NCI-H2171 treated with DMSO at 0.1 percent for 48 hours (cell line): ENCODE measurements at places on chromosomes 5 and 9.

- DNase-seq = no peak
These were observed 61.6 kb downstream of the IPPK start for GRCh38 chr9:92608241-92608908.

DNA sequence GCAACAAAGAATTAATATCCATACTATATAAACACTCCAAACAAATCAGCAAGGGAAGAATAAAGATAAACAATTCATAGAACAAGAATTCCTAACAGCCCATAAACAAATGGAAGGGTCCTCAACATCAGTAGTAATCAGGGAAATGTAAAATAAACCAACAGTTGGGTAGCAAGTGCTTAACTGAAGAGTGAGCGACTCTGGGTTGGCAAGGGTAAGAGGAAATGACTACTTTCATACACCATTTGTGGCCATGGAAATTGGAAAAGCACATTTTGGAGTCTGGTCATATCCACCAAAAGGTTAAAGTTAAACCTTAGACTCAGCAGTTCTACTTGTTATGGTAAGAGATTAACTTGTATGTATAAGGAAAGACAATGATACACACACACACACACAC is 17.4 kb upstream of the RORB start:
- no peak for DNase-seq

DNA sequence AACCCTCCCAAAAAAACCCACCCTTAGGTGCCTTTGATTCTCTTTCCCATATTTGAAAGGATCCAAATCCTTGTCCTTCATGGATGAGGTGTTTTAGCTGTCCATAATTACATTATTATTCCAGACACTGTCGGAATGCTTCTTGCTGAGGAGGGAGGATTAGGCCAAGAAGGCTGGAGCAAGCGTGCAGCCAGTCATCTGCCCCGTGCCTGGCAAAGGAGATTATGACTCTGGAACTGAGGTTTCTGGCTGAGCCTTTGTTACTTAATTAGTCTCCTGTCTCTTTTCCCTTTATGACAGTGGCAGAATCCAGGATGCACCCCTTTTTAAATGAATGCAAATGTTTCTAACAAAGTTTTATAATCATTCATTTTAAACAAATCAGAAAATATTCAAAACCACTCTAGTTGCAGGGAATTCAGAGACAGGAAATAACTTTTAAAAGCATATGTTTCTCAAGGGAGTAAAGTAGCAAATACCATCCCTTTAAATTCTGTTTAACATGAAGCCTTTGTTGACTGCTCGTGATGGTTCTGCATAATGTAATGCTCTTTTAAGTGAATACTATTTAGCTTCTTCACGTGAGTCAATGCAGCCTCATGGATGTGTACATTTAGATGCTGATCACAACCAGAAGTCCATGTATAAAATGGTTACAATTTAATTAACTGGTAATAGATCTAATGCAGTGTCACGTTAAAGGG is 69.8 kb downstream of the GALNT10 start:
- DNase-seq = no peak

- no peak for DNase-seq
These were observed 102.7 kb upstream of the CPEB4 start for GRCh38 chr5:173785400-173785799.

DNA sequence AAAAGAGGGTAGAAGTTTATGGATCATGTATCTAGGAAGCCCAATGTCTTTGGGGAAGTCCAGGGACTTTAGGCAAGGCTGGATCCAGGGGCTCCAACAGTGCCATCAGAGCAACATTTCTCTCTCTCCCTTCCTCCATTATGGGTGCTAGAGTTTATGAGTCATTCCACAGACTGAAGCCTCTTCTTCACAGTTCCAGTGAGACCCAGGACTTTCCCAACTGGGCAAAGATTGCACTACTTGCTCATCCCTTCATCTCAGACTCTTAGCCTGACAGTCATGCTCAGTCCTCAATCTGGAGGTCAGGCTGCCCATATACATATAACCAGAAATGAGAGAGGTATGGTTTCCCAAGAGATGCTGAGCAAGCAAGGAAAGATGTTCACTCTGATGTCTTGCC is 110.7 kb downstream of the FEM1C start:
- no peak for DNase-seq

DNA sequence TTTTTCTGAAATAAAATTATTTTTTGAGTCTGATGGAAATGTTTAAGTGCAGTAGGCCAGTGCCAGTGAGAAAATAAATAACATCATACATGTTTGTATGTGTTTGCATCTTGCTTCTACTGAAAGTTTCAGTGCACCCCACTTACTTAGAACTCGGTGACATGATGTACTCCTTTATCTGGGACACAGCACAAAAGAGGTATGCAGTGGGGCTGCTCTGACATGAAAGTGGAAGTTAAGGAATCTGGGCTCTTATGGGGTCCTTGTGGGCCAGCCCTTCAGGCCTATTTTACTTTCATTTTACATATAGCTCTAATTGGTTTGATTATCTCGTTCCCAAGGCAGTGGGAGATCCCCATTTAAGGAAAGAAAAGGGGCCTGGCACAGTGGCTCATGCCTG is 39.2 kb downstream of the FXN start:
- DNase-seq = no peak

GRCh38 chr5:170627271-170627670 is 123.5 kb downstream of the KCNIP1 start:
- DNase-seq = no peak
